Transverse colon (tissue), 4 donors: ENCODE measurements at places on chromosomes 2 and 18. TPM values are rescaled to one million over a fixed set of nuclear protein-coding genes. Genes with fewer than 3 reads are reported as not detected.

DNA sequence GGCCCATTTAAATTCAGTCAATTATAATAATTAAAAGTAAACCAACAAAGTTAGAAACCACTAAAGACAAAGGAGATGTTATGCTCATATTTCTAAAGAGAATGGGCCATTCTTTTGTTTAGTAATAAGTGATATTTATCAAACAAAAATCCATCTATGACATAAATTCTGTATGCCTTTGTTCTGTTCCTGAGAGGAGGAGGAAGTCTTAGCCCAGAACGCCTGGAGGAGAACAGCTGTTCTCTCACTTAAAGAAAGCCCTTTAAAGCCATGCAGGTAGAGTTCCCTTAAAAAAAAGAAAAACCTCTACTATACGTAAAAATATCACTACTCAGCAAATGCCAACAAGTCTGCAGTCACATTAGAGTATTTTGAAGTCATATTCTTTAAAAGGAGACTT lies 15.5 kb downstream of the LAMA1 start:
- H3K27me3 ChIP-seq = no peaks in the 10 kb centered on the region
- H3K4me1 ChIP-seq = no peaks in the 10 kb centered on the region
- H3K4me3 ChIP-seq = no peak overlapping the region
- DNase-seq = no peak

The PTCD3 gene
- 73.5 TPM for total RNA-seq

GRCh38 chr18:58668897-58669296 lies 2.4 kb upstream of the MALT1 start:
- H3K36me3 ChIP-seq = no peaks in the 10 kb centered on the region
- H3K27ac ChIP-seq = no peak overlapping the region
- H3K27me3 ChIP-seq = no peaks in the 10 kb centered on the region

- H3K27me3 ChIP-seq = no peaks in the 10 kb centered on the region
- no peak overlapping the region for H3K4me3 ChIP-seq
- no peaks in the 10 kb centered on the region for H3K4me1 ChIP-seq
- H3K27ac ChIP-seq = no peak overlapping the region
Measured at GRCh38 chr18:39862341-39862740, 2092.7 kb upstream of the PIK3C3 start.

The ARHGAP25 gene
- 2.2 TPM for total RNA-seq

DNA sequence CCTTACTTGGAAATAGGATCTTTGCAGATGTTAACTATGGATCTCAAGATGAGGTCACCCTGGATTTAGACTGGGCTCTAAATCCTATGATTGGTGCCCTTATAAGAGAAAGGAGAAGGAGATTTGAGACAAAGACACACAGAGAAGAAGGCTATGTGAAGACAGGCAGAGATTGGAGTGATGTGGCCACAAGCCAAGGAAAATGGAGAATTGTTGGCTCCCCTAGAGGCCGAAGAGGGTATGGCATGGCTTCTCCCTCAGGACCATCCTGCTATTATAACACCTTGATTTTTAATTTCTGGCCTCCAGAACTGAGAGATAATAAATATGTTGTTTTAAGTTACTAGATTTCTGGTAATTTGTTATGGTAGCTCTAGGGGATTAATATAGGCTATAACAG lies 7.6 kb downstream of the CYBRD1 start:
- no peak overlapping the region for H3K27ac ChIP-seq
- H3K4me3 ChIP-seq = no peak overlapping the region
- no peaks in the 10 kb centered on the region for H3K36me3 ChIP-seq

- H3K4me3 ChIP-seq = no peak overlapping the region
- H3K36me3 ChIP-seq = no peaks in the 10 kb centered on the region
- no peak for DNase-seq
- H3K27me3 ChIP-seq = no peaks in the 10 kb centered on the region
Measured at GRCh38 chr2:84212611-84213314, 246.3 kb downstream of the SUCLG1 start.

GRCh38 chr18:69874058-69874457 lies 73.6 kb downstream of the CD226 start:
- H3K27ac ChIP-seq = no peak overlapping the region
- H3K4me1 ChIP-seq = no peaks in the 10 kb centered on the region
- no peak for DNase-seq
- H3K4me3 ChIP-seq = no peak overlapping the region
- no peaks in the 10 kb centered on the region for H3K36me3 ChIP-seq

- no peaks in the 10 kb centered on the region for H3K4me1 ChIP-seq
- H3K36me3 ChIP-seq = no peaks in the 10 kb centered on the region
Measured at GRCh38 chr2:17617516-17617915, 77.0 kb downstream of the VSNL1 start.

DNA sequence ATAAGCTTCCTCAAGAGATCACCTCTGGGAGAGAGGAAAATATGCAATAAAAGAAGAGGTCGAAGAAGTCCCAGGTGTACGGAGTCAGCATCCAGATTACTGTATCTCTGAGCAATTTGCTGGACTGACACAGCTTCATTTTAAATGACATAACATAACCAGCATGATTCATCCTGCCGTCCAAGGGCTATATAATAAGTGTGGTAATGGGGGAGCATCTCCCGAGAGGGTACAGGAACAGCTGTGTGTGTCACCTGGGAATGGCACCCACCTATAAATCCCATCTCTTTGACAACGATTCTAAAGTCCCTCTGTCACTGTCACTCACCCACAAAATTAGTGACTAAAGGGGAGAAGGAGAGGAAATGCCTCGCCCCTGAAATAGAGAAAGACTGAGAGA lies 19.3 kb upstream of the FZD7 start:
- H3K36me3 ChIP-seq = no peaks in the 10 kb centered on the region
- H3K27ac ChIP-seq = no peak overlapping the region
- no peak overlapping the region for H3K4me3 ChIP-seq

DNA sequence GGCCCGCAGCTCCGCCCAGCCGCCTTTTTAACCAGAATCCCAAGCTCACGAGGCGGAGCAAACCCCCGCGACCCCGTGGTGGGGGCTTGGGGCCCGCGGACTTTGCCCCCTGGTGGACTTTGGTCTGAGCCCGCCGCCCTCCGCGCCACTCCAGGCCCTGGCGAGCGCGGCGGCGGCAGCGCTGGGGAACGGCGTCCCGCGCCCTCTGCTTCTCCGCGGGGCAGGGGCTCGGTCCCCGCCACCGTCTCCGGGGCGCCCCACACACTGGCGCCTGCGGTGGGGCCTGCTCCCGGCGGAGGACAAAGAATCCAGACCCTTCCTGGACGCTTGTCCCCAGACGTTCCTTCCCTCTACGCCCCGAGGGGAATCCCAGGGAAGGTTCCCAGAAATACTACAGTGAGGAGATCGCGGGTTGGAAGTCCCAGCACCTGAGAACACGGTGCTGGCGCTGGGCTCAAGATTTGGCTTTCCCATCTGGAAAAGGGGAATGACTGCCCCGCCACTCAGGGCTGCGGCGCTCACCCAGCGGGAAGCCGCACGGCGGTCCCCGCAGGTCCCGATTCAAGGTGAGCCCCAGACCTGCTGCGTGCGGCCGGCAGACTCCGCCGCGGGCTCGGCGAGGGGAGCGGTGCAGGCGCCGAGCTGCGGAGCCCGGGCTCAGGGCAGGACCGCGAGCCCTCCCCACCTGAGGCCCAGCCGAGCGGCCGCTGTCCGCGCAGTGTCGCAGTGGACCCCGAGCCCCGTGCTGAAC lies at the start of gene HAAO:
Gene HAAO, minus strand, starts transcription at position 1 of the 751 bp plus-strand sequence. CDS start 47 bp downstream, outside the sequence.
- H3K27ac ChIP-seq = peak within 1 kb of the TSS; percentile 83
- no peaks in the 10 kb centered on the region for H3K36me3 ChIP-seq
- peak within 1 kb of the TSS; percentile 61 for H3K4me3 ChIP-seq

- H3K4me1 ChIP-seq = peaks cover under 1% of the 10 kb centered on the region
- no peaks in the 10 kb centered on the region for H3K27me3 ChIP-seq
- H3K4me3 ChIP-seq = no peak overlapping the region
- no peak for DNase-seq
Measured at GRCh38 chr2:196290136-196290535, 118.8 kb upstream of the STK17B start.

The C2orf78 gene
- not detected for total RNA-seq

- H3K4me3 ChIP-seq = no peak overlapping the region
- H3K27me3 ChIP-seq = no peaks in the 10 kb centered on the region
- no peak overlapping the region for H3K27ac ChIP-seq
- H3K36me3 ChIP-seq = no peaks in the 10 kb centered on the region
- no peak for DNase-seq
Measured at GRCh38 chr2:160156665-160157064, 43.4 kb downstream of the ITGB6 start.

The TRIM54 gene
- total RNA-seq = 0.40 TPM

DNA sequence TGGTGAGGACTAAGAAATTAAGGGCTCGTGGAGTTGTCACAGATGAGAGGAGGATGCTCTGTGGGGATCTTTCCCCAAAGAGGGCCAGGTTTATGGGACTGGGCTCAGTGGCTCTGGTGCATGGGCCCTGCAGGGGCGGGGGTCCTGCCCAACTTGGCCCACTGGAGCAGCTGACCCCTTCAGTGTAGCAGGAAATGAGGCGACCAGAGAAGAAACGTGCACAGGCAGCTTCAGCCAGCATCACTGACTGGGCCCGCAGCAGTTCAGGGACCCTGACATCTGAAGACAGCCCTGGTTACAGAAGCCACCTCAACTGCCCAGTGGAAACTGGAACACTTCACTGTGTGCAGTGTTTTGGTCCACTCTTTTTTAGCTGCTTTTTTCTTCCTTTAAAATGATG lies 72.8 kb downstream of the EMILIN2 start:
- no peak for DNase-seq
- H3K36me3 ChIP-seq = no peaks in the 10 kb centered on the region
- no peak overlapping the region for H3K27ac ChIP-seq
- H3K4me3 ChIP-seq = no peak overlapping the region
- H3K4me1 ChIP-seq = peaks cover 9% of the 10 kb centered on the region

The OSBPL6 gene
- 0.95 TPM for total RNA-seq

DNA sequence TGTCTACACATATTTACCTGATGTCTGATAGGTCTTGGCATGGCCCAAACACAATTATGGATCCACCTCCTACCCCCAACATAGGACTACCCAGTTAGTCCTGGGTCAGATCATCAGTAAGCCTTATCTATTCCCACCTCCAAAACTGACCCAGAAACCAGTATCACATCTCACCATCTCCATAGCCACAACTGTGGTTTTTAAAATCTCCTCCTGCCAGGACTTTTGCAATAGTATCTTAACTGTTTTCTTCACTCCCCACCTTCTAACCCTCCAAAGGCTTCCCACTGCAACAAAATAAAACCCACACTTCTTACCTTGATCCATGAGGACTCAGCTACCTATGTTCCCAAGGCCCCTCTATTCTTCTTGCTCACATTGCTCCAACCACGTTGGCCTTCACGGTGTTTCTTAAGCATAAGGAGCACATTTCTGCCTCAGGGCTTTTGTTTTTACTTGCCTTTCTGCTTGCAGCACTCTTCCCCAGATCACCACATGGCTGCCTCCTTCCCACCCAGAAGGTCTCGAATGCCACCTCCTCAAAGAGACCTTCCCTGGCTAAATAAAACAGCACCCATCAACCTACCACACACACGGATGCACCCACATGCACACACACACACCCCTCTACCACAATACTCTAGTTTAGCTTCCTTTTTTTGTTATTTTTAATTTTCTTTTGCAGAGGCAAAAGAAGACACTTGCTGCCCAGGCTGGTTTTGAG lies 125.9 kb upstream of the SLC1A4 start:
- H3K4me3 ChIP-seq = no peak overlapping the region
- no peak for DNase-seq
- no peaks in the 10 kb centered on the region for H3K27me3 ChIP-seq

The MYL1 gene
- total RNA-seq = not detected

- no peak overlapping the region for H3K27ac ChIP-seq
- H3K36me3 ChIP-seq = no peaks in the 10 kb centered on the region
- no peak overlapping the region for H3K4me3 ChIP-seq
- DNase-seq = no peak
Measured at GRCh38 chr2:42116195-42117181, 52.7 kb upstream of the EML4 start.

The SLC9A4 gene
- not detected for total RNA-seq

- H3K4me3 ChIP-seq = no peak overlapping the region
- H3K4me1 ChIP-seq = peaks cover 50% of the 10 kb centered on the region
- no peaks in the 10 kb centered on the region for H3K36me3 ChIP-seq
- peak; percentile 91 for DNase-seq
Measured at GRCh38 chr2:231642631-231643494, 50.2 kb downstream of the TEX44 start.

DNA sequence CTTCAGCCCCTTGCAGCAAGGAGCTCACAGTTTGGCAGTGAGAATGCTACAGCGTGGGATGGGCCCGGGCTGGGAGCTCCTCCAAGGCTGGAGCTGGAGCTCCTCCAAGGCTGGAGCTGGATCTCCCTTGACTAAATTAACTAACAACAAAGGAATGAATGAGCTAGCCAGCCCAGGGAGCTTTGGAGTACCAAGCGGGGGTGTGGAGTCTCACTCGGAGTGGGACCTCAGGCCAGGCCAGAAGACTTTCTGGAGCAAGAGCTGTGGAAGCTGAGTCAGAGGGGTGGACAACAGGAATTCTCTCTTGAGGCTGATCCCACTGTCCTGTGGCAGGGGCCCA lies 244.7 kb upstream of the HS6ST1 start:
- no peaks in the 10 kb centered on the region for H3K36me3 ChIP-seq
- peak; percentile 34 for DNase-seq
- H3K4me1 ChIP-seq = peaks cover 5% of the 10 kb centered on the region
- H3K27ac ChIP-seq = no peak overlapping the region
- H3K4me3 ChIP-seq = no peak overlapping the region

DNA sequence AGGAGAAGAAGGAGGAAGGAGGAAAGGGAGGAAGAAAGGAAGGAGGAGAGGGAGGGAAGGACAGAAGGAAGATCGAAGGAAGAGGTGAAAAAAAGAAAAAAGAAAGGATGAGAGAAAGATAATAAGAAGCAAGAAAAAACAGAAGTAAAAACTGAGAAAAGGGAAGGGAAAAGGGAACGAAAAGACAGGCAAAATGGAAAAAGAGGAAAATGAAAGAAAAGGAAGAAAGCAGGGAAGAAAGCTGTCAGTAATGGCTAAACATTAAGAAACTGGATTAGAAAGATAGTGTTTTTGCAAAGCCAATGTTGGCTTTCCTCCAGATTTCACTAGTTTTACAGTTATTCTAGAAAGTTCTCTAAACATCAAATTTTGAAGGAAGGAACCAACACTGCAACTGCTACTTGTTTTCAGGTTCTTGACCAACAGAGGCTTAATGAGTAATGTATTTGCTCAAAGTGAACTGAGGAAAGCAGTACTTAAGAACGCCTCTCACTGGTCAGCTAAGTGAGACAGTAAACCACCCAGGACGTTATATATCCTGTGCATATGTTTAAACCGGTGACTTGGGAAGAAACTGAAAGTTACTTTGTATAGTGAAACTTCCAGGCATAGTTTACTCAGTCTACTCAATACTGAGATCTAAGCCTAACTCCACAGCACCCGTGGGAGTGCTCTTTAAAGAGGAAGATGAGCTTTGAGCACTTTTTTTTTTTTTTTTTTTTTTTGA lies 286.2 kb upstream of the TRIB2 start:
- peak overlapping the region; percentile 44 for H3K27ac ChIP-seq
- H3K4me3 ChIP-seq = no peak overlapping the region
- no peaks in the 10 kb centered on the region for H3K36me3 ChIP-seq
- no peaks in the 10 kb centered on the region for H3K27me3 ChIP-seq
- no peaks in the 10 kb centered on the region for H3K4me1 ChIP-seq

- H3K4me1 ChIP-seq = peaks cover 7% of the 10 kb centered on the region
- no peaks in the 10 kb centered on the region for H3K27me3 ChIP-seq
- H3K36me3 ChIP-seq = no peaks in the 10 kb centered on the region
- no peak for DNase-seq
- no peak overlapping the region for H3K4me3 ChIP-seq
Measured at GRCh38 chr2:179240481-179241451, 23.9 kb downstream of the SESTD1 start.

- no peaks in the 10 kb centered on the region for H3K36me3 ChIP-seq
- H3K4me1 ChIP-seq = peaks cover 8% of the 10 kb centered on the region
- no peak overlapping the region for H3K27ac ChIP-seq
- DNase-seq = no peak
Measured at GRCh38 chr2:240138254-240138984, 2.0 kb downstream of the OTOS start.

The DCDC2C gene
- not detected for total RNA-seq

GRCh38 chr2:1448009-1448408 lies 34.7 kb downstream of the TPO start:
- no peak for DNase-seq
